ENCODE measurements at places on chromosomes 6 and 20. TPM values are rescaled to one million over a fixed set of nuclear protein-coding genes. Genes with fewer than 3 reads are reported as not detected.
A peak's percentile ranks its signal among the peaks of the same experiment; 100 is the strongest.

GRCh38 chr6:139917951-139918630 is 543.6 kb upstream of the CITED2 start:
- DNase-seq = no peak

GRCh38 chr20:17898548-17898994 is 70.0 kb downstream of the SNX5 start:
- peak; percentile 78 for DNase-seq

GRCh38 chr6:12657884-12658283 is 58.7 kb upstream of the PHACTR1 start:
- DNase-seq = no peak

DNA sequence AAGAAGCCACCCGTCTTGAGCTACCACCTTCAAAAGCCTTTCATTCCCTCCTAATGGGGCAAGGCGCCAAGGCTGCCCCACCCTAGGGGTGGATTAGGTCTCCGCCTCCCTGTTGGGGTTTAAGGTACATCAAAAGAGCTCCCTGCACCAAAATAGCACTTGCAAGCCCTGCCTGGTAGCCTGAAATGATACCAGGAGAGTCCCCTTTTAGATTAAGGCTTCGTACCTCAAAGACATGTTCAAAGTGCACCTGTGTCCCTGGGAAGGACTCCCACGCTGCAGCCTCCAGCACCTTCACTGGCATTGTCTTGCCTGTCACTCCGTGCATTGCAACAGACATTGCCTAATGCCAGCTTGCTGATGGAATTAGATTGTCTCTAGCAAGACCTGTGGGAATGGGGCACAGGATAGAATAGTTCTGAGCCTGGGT is 15.7 kb upstream of the CDKN1A start:
- DNase-seq = no peak

- DNase-seq = peak; percentile 67
These were observed 12.0 kb upstream of the TRMT11 start for GRCh38 chr6:125974214-125974866.

DNA sequence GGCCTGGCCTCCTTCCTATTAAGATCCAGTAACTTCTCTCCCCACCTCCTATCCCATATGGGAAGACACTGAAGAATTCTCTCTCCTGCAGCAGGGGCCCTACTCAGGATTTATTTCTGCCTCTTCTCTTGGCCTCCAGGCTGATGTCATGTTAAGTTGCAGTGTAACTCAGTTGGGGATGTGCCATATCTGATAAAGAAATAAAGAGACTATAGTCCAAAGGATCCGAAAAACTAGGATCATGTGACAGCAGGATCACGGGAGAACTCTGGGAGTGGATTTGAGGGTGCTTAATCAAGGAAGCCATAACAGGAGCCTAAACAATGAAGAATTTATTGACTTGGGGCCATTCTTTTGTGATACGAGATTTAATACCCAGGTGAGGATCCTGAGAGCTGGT is 38.5 kb upstream of the TGM6 start:
- no peak for DNase-seq

GRCh38 chr6:7378740-7379139 is 10.8 kb downstream of the CAGE1 start:
- no peak for DNase-seq

- DNase-seq = no peak
These were observed 70.2 kb upstream of the BEND3 start for GRCh38 chr6:107185391-107185970.

GRCh38 chr6:131523988-131524673 is 48.9 kb upstream of the ARG1 start:
- no peak for DNase-seq

GRCh38 chr6:131470534-131470933 is 102.5 kb upstream of the ARG1 start:
- no peak for DNase-seq

DNA sequence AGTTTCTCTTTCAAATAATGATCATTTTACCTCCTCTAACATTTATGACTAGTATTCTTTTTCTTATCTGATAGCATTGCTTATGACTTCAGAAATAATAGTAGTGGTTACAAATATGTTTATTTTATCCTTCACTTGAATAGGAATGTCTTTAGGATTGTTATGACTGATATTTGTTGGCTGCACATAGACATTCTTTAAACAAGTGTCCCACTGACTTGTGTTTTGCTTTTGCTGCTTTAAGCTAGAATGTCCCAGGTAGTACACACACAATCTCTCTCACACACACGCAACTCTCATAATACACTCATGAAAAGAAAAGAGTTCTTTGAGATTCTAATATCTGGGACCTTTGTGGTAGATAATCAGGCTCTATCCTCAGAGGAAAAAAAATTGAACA is 21.6 kb downstream of the KIAA1586 start:
- DNase-seq = no peak

DNA sequence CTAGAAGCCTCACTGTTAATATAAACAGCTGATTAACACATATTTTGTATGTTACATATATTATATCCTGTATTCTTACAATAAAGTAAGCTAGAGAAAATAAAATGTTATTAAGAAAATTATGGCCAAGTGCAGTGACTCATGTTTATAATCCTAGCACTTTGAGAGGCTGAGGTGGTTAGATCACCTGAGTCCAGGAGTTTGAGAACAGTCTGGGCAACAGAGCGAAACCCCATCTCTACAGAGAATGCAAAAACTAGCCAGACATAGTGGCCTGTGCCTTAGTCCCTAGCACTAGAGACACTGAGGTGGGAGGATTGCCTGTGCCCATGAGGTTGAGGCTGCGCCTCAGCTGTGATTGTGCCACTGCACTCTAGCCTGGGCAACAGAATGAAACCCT is 81.9 kb downstream of the NCOA3 start:
- DNase-seq = no peak

- no peak for DNase-seq
These were observed 14.6 kb downstream of the SAYSD1 start for GRCh38 chr6:39100358-39100757.

Gene CD83
- 339 TPM for total RNA-seq

Gene PDYN
- total RNA-seq = not detected

Gene MRPL18
- total RNA-seq = 27.5 TPM

Gene BMP7
- total RNA-seq = not detected

Gene ADGRF1
- total RNA-seq = not detected

Gene TPD52L1
- not detected for total RNA-seq

Gene OR14J1
- not detected for total RNA-seq

Gene BACH2
- total RNA-seq = 235 TPM

Gene GPR6
- not detected for total RNA-seq

Gene OOEP
- 0.97 TPM for total RNA-seq

Gene DCBLD1
- 0.37 TPM for total RNA-seq

Data from B cell (primary cell).